Stimulated activated CD4-positive, alpha-beta T cell treated with anti-CD3 and anti-CD28 coated beads, Interleukin-4, amount 100 ng/mL, for 4 hours (primary cell): ENCODE measurements at places on chromosomes 2 and 18.

GRCh38 chr18:10946058-10946457 is 203.3 kb downstream of the PIEZO2 start:
- DNase-seq: no peak

DNA sequence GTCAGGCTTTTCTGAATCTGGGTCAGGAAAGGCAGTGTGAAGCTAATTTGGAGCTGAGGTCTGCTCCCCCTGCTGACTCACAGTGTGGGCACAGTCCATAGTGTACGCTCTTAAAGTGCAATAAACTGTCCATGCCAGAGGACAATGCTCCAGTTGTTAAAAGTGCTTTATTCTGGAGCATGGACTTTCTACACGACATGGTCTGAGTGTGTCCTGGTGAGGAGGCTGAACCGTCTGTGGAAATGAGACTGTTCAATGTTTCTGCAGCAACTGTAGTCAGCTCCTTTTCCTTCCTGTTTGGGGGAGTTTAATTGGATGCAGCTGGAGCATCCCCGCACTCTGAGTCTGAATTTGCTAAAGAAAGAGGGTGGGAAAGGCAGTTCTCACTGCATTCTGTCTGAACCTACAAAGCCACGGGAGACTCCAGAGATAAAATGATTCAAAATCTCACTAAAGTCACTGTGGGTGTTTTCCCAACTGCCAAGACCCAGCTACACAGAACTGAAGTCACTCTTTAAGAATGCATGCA is 110.2 kb upstream of the TRIB2 start:
- DNase-seq: no peak

DNA sequence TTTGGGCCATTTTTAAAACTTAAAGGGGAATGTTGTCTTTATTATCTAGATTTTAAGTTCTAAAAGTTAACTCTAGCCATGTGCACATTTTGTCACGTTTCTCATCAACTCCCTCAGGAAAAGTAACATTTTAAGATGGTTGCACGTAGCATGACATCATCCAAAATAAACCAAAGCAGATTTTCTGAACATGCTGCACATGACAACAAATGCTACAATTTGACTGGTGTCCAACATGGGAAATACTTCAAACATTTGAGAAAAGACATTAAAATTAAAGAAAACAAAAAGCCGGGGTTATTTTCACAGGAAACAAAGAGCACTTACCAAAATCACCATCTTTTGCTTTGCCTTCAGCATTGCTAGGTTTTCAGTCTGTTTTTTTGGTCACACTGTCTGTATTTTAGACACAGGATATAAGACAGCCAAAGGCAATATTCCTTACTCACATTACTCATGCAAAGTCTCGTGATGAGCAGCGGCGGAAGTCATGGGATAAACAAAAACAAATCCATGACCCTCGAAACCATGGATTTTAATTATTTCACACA is 51.3 kb upstream of the RND3 start:
- DNase-seq: no peak

DNA sequence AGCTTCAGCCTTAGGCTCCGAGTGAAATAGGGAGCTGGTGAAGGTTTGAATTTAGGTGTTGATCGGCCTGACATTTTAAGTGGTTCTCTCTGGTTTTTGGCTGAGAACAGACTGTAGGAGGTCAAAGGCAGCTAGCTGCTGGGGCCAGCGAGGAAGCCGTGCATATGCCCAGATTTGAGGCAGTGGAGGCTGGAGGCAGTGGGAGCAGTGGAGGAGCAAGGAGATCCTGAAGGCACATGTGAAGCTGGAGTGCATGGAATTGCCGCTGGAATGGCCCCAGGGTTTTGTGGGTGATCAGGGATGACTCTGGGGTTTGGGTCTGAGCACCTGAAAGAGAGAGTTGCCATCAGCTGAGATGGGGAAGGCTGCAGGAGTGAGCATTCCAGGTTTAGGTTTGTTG is 25.1 kb downstream of the STEAP3 start:
- no peak for DNase-seq

GRCh38 chr2:160878618-160879017 is 281.6 kb upstream of the TANK start:
- DNase-seq: no peak

GRCh38 chr2:38398739-38399138 is 21.7 kb upstream of the ATL2 start:
- no peak for DNase-seq
